ENCODE measurements at places on chromosomes 1 and 21.
A peak's percentile ranks its signal among the peaks of the same experiment; 100 is the strongest.

DNA sequence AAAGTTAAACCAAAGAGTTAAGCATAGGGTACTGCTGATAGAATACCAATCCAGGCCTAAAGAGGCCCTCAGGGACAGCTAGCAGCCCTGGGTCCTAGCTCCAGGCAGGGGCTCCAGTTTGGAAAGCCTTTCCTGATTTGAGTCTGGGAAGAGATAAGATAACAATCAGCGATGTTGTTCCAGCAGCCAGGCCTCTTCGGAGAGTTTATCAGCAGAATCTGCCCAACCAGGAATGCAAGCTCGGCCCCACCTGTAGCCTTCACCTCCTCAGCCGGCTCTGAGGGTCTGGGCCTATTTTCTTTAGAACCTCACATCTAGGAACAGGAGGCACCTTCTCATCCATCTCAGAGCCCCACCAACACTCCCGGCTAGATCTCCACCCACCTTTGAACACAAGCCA is 42.6 kb downstream of the PLEKHA6 start:
- DNase-seq = no peak

- DNase-seq = no peak
Observed at GRCh38 chr1:6068932-6069331, 23.2 kb downstream of the KCNAB2 start.

GRCh38 chr1:188466539-188466938 is 1637.8 kb downstream of the PLA2G4A start:
- no peak for DNase-seq

GRCh38 chr21:41230497-41230896 is 62.5 kb downstream of the BACE2 start:
- no peak for DNase-seq

DNA sequence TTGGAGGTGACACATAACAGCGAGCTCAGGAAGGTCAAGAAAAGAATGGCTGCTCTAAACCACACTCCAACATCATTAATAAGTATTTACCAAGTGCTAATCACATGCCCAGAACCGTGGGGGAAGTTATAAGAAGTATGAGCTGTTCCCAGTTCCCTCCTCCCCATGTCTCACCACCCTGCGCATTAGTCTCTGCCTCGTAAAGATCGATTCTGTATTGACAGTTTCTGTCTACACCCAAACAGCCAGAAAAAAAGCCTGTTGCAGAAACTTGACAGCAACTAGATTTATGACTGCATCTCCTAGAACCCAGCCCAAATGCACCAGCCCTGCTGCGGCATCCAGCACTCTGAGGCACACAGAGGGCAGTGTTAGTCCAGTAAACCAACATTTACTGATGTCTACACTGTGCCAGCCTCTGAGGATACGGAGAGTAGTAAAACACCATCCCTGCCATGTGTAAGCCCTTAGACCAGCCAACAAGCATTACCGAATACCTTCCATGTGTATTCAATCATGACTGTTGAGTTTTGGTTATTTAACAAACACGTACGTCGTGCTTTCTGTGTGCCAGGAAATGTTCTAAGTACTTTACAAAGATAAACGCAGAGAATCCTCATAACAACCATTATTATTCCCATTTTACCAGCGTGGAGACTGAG is 63.6 kb upstream of the ZBTB40 start:
- no peak for DNase-seq

- DNase-seq = no peak
Observed at GRCh38 chr1:231642618-231643017, 16.0 kb downstream of the DISC1 start.

DNA sequence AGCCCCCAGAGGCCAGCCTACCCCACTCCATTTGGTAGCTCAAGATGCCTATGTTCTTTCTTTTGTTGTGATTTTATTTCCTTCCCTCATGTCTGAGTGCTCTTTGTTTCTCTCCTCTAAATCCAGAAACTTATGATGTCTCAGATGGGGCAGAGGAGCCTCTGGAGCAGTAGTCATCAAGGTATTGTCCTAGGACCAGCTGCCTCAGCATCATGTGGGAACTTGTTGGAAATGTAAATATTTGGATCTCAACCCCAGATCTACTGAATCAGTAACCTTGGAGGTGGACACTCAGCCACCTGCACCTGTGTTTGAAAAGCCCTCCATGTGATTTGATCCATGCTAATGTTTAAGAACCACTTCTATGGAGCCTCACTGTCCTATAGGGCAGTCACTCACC is 593.1 kb upstream of the PLXNA2 start:
- no peak for DNase-seq

DNA sequence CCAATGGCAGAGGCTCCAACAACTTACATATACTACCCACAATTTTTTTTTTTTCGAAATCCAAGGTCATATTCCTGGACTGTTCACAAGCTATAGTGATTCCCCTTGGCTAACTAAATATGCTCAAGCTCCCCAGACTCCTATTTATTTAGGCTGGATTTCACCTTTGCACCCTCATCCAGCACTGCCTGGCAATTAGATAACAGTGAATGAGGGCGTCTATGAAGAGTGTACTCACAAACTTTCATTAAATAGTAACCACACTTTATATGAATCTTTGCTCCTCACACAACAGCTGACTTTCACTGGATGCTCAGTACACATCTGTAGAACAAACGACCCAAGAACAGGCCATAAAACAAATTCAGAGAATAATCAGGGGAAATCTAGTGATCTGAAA is 51.6 kb downstream of the DSCAM start:
- no peak for DNase-seq

DNA sequence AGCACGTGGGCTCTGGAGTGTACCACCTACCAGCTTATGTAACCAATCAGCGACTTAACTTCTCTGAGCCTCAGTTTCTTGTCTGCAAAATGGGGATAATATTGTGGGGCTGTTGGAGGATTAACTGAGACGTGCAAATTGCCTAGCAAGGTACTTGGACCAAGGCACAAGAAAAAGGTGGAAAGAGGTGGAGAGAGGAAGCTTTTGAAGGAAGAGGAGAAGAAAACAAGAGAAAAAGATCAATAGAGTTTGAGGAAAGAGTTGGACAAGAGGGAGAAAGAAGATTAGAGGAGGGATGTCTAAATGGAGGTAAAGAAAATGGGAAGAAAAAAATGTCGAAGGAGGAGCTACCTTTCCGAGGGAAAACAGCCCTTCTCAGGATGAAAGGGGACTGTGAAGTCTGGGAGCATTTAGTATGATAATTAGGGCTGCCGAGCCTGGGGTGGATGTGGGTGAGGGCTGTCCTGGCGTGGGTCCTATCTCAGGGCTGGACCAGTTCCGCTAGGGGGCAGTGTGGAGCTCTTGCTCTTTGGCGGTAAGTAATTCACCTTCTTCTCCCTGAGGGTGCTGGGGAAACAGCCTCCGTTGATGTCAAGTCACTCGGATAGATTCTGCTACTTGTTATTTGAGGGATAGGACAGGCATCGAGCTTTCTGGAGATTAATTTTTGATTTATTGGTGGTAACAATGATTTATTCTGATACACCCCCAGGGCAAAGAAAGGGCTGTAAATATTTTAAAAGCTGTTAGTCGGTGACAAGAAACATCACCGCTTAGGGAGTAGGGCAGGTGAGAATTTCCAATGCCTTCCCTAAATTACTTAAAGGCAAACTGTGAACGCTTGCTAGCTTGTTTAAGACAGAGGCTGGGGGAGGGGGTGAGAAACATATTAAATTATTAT is 79.0 kb upstream of the NFASC start:
- DNase-seq = no peak

DNA sequence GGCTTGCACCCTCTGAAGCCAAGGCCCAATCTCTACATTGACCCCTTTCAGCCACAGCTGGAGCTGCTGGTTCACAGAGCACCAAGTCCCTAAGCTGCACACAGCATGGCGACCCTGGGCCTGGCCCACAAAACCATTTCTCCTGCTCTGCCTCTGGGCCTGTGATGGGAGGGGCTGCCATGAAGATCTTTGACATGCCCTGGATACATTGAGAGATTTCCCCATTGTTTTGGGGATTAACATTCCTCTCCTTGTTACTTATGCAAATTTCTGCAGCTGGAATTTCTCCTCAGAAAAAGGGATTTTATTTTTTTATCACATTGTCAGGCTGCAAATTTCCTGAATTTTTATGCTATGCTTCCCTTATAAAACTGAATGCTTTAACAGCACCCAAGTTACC is 235.8 kb downstream of the COL11A1 start:
- DNase-seq = no peak

DNA sequence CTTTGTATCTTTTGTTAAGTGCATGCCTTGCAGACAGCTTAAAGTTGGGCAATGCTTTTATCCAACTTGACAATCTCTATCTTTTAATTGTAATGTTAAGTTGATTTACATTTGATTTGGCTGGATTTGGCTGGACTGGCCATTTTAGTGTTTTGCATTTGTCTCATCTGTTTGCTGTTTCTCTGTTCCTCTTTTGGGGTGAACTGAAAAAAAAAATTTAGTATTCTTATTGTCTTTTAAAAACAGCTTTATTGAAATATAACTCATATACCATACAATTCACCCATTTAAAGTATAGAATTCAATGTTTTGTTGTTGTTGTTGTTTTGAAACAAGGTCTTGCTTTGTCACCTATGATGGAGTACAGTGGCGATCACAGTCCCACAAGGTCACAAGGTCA is 34.4 kb downstream of the DIPK1A start:
- no peak for DNase-seq

GRCh38 chr1:208374391-208374941 is 130.3 kb upstream of the PLXNA2 start:
- DNase-seq = no peak

- no peak for DNase-seq
Observed at GRCh38 chr1:166859597-166859996, 16.5 kb downstream of the TADA1 start.

GRCh38 chr1:46094471-46095005 is 37.9 kb downstream of the PIK3R3 start:
- DNase-seq = peak; percentile 72

GRCh38 chr1:30652152-30652841 is 71.1 kb downstream of the MATN1 start:
- DNase-seq = no peak

DNA sequence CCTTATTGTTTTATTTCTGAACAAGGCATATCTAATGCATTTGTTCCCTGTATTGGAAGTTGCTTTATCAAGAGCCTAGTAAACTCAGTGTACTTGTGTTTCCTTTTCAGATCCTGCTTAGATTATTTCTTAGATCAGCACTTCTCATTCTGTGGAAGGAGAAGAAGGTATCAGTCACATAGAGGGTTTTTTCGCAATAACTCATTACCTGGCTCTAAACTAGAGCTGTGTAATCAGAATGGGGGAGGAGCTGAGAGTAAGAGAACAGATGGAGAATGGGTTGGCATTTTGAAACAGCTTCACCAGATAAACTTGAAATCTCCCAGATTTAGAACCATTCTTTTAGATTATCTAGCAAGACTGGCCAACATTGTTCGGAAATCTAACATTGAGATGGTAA is 11.0 kb downstream of the AHCYL1 start:
- no peak for DNase-seq

- no peak for DNase-seq
Observed at GRCh38 chr1:19852036-19852435, 30.2 kb upstream of the OTUD3 start.

DNA sequence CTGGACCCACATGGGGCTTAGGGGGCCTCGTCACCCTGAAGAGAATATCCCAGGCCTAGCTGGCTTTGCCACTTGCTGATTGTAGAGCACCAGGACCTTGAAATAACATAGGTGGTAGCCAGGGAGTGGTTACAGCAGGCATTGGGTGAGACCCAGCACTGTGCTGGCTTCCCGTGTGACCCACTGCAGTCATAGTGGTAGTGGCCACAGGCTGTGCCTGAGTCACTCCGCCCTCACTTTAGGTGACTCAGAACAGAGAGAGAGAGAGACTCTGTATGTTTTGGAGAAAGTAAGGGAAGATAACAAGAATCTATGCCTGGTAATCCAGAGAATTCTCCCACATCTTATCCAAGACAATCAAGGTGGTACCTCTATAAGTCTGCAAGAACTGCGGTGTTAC is 98.7 kb upstream of the LHX8 start:
- DNase-seq = no peak

- no peak for DNase-seq
Observed at GRCh38 chr1:43048601-43049011, 89.9 kb upstream of the SLC2A1 start.

DNA sequence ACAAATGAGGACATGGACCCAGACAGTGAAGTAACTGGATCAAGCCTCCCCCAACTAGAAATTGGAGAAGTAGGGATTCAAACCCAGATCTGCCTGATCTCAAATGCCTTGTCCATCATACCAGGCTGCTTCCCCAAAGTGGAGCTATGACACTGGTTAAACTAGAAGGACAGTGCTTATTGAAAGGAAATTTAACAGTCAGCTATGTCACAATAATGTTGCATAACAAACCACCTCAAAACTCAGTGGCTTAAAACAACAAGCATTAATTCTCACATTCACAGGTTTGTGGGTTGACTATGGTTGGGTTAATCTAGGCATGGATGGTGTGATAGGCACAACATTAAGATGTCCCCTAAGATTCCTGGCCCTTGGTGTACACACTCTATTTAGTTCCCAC is 107.1 kb downstream of the TAS1R2 start:
- DNase-seq = no peak

DNA sequence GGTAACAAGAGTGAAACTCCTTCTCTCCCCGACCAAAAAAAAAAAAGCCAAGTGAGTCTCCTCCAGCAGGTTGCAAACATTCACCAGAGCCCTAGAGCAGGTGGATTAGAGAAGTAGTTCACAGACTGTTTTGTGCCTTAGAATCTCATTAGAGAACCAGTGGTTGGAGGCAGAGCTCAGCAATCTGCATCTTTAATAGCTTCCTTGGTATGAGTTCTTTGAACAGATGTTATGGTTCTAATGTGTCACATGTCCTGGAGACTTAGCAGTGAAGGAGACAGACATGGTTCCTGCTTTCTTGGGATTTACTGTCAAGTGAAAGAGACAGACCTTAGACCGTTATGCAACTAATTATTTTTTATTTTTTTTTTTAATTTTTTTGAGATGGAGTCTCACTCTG is 26.8 kb downstream of the SESN2 start:
- DNase-seq = no peak

GRCh38 chr1:202247104-202247503 is 53.5 kb downstream of the LGR6 start:
- no peak for DNase-seq

- no peak for DNase-seq
Observed at GRCh38 chr1:217062586-217062985, 339.4 kb upstream of the ESRRG start.

- DNase-seq = no peak
Observed at GRCh38 chr1:66521721-66522365, 12.1 kb upstream of the SGIP1 start.

- DNase-seq = no peak
Observed at GRCh38 chr21:15204140-15204969, 139.6 kb upstream of the NRIP1 start.

DNA sequence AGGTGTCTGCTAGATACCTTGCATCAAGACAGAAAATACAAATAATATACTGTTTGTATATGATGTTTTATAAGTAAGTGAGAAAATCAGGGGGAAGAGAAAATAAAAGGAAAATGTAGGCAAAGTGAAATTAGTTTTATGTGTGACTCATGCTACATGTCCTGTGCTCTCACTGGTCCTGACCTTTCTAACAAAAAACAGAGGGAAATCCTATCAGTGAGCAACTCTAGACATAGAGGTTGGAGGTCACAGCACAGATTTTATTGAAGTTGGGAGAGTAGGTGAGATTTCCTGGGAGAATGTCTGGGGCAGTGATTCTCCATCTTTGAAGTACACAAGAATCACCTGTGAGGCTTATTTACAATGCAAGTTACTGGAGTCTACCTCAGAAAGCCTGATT is 9.5 kb downstream of the SCCPDH start:
- no peak for DNase-seq

Measured in NCI-H446 treated with DMSO at 0.1 percent for 48 hours (cell line).